ENCODE measurements at places on chromosomes 3 and 15. TPM values are rescaled to one million over a fixed set of nuclear protein-coding genes. Genes with fewer than 3 reads are reported as not detected.

The TMEM266 gene
- total RNA-seq = 0.10 TPM

The ANKRD34C gene
- not detected for total RNA-seq

The LRRN1 gene
- total RNA-seq = 0.12 TPM

The FGF7 gene
- 34.6 TPM for total RNA-seq

GRCh38 chr3:159030886-159031679 lies 229.2 kb downstream of the MFSD1 start:
- DNase-seq = no peak
